NCI-H345 (cell line): ENCODE measurements at places on chromosomes 5 and 9.

DNA sequence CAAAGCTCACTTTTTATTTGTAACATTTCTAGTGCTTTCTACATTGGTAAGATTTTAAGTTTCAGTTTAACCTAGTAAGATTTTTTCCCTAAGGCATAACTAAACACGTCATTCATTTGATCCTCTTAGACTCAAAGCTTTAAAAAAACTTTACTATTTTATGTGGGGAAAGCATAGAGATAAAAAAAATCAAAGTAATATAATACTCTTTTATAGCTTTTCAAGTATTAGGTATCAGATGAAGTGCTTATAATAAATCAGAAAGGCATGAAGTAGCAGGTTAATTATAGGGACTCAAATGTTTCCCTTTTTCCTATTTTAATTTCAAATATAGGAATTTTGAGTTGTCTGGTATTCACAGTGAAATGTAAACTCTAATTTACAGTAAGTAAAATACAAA is 68.0 kb upstream of the POU5F2 start:
- no peak for DNase-seq

GRCh38 chr5:97545886-97546535 is 363.0 kb upstream of the RIOK2 start:
- no peak for DNase-seq

DNA sequence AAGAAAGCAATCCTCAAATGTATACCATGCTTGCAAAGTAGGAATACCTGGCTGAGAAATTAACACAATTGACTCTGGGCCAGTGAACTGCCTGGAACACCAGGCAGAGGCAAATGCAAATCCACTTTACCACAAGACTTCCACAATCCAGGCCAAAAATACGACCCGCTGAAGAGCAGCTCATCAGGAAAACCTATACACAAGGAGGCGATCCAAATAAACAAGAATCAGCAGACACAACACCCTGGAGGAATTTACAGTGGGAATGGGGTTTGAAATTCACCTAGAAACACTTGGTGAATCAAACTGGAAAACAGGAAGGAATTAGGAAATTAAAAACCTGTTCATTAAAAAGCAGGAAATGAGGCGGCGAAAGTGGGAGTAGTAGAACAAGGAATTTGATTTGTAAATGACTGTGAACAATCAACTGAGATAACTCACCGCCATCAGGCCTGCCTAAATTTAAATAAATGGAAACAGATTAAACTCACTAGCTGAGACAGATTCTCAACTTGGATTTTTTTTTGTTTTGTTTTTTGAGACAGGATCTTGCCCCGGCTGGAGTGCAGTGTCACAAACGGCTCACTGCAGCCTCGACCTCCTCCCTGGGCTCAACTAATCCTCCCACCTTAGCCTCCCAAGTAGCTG is 15.9 kb downstream of the CMBL start:
- DNase-seq, result no peak

- peak; percentile 30 for DNase-seq
These were observed 31.6 kb upstream of the ACOT12 start for GRCh38 chr5:81425569-81425968.

GRCh38 chr9:134316449-134317160 is 9.7 kb upstream of the RXRA start:
- no peak for DNase-seq

DNA sequence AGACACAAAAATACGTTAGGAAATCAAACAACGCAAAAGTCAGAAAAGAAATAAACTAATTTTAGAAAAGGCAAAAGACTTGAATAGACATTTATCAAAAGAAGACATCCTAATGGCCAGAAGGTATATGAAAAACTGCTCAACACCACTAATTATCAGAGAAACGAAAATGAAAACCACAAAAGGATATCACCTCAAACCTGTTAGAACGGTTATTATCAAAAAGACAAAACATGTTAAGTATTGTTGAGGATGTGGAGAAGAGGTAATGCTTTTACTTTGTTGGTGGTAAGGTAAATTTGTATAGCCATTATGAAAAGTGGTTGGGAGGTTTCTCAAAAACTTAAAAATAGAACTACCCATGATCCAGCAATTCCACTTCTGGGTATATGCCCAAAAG is 230.0 kb upstream of the RGMB start:
- no peak for DNase-seq

GRCh38 chr5:14245132-14245925 is 102.2 kb downstream of the TRIO start:
- no peak for DNase-seq

DNA sequence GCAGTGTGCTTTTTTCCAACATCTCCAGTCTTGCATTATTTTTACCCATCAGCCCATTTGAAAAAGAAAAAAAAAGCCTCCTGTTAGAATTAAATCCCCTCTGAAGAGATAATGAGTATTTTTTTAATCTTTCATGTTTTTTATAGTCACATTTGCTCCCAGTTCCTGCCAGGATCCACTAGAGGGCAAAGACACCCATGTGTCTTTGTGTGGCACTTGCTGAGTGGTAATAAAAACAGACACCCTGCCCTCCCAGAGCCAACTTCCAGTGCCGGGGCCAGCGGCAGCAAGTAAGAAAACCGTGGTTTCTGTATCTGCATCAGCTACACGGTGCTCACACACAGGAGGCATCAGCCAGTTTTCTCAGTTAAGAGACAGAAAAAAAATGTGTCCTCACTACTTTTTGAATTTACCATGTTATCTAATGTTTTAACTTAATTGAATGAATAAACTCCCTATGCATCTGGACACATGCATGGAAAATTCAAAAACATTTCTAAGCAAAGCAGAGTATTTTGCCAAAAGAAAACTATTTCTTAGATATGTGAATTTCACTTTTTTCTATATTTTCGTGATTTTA is 70.2 kb upstream of the PLEKHG4B start:
- no peak for DNase-seq

DNA sequence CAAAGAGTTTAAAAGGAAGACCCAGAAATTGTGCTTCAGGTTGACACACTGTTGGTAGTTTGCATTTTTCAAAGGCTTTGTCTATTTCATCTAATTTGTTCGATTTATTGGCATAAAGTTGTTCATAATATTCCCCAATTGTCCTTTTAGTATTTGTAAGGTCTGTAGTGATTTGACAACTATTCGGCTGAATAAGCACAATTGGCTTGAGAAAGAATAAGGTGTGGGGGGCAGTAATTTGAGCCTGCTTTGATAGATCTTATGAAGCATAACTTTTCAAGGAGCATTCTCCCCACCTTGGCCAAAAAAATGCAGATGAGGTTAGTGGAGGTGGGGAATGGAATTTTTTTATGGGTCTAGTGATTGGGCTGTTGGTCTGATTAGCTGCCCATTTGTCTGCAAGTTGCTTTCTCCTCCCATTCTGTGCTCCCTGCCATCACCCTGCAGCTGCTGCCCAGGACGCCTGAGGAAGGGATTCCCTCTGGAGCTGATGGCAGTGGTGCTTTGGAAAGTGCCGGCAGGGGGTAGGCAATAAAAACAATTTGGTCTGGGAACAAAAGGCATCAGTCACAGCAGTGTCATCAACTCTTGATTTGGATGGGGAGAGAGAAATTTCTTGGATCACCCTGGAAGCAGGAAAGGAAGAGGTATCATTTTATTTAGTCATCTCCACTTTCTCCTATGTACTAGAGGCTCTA is 26.6 kb downstream of the WNT8A start:
- peak; percentile 73 for DNase-seq

DNA sequence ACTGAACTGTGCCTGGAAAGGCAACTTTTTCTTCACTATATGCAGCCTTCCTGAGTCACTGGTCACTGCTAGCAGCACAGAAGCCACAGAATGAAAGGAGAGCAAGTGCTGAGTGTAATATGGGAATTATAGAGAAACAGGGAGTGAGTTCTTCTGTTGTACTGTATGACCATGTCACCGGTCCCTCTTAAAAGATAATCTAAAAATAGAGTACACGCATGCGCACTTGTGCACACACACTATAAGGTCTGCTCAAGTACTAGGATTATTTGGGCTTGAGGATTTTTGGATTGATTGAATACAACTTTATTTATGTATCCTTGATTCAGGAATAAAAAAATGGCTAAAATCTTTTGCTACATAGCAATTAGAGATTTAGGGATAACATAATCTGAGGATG is 571.9 kb downstream of the PDE4D start:
- DNase-seq, result no peak

DNA sequence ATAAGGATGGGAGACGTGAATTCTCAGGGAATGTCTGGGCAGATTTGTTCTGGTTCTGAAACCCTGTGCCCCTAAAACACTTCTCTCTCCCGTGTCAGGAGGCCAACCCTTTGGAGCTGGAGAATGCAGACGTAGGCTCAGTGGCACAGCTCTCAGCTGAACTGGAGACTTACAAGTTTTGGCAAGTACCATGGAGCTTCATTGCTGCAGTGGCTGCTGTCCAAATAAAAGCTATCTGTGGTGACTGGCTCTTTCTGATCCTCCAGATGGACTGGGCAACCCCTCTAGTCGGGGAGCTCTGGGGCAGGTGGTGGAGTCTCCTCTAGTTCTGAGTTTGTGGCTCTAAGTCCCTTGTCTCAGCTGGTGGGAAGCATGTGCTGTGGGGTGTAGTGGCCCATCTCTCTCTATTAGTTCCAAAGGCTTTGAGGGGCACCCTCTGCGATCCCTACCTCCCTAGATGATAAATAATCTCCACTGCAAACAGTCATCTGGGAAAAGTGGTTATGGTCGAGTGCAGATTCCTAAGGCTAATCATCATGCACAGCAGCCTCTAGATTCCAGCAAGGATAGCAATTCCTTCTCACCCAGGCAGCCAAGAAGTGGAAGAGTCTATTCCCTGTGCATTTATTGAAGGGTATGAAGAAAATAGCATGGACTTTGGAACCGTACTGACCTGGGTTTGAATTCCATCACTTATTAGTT is 204.2 kb upstream of the KLF4 start:
- no peak for DNase-seq
